ENCODE measurements at places on chromosomes 12 and 14.

DNA sequence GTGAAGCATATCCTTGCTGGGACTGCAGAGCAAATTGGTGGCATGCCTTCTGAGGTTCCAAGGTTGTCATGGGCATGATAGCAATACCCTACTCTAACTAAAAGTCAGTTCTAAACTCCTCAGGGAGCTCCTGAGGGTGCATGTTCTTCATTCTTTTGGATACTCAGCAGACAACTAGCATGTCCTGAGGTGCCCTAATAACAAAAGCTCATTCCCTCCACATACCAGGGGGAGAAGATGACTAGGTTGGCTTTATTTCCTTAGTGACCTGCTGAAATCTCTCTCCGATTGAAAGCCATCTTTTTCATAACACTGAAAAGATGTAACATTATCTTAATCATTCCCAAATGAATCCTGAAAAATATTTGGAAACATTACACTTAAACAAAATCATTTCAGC, 188.7 kb upstream of the IGF1 start:
- no peak for DNase-seq

GRCh38 chr14:58677001-58677400, 39.2 kb downstream of the DACT1 start:
- no peak for DNase-seq

GRCh38 chr12:5033883-5034282, 9.8 kb upstream of the KCNA5 start:
- DNase-seq: no peak

GRCh38 chr12:15092826-15093225, 120.0 kb downstream of the PDE6H start:
- DNase-seq: no peak

DNA sequence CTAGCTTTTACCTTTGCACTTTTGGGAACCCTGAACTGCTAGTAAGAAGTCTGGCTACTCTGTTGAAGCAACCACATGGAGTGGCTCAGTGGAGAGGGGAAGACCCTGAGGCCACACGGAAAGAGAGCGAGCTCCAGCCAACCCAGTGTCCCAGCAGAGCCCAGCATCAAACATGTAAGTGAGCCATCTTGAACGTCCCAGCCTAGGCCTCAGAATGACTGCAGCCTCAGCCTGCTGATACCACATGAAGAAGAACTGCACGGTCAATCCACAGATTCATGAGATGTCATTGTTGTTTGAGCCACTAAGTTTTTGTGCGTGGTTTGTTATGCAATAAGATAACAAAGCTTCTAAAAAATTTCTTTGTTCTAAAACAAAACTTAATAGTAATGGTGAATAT, 40.2 kb downstream of the TFCP2 start:
- no peak for DNase-seq

DNA sequence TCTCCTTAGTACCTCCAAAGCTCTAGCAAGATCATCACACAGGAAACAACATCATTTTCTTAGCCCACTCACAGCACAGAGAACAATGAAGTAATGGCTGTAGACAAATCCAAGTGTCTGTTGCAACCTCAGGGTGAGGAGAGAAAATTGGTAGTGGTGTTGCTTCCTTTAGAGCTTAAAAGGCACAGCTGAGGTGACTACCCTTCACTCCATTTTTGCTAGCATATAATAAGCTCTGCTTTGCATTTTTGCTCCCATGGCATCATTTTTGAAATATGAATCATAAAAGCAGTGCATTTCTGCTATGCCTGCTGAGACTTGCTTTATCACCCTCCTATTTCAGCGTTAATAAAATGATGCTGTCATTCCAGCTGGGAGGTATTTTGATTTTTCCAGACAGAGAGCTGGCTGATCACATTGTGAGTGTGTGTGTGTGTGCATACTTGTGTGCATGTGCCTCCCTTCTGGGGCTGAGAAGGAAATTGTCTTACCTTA, 18.5 kb upstream of the PCNX1 start:
- no peak for DNase-seq

DNA sequence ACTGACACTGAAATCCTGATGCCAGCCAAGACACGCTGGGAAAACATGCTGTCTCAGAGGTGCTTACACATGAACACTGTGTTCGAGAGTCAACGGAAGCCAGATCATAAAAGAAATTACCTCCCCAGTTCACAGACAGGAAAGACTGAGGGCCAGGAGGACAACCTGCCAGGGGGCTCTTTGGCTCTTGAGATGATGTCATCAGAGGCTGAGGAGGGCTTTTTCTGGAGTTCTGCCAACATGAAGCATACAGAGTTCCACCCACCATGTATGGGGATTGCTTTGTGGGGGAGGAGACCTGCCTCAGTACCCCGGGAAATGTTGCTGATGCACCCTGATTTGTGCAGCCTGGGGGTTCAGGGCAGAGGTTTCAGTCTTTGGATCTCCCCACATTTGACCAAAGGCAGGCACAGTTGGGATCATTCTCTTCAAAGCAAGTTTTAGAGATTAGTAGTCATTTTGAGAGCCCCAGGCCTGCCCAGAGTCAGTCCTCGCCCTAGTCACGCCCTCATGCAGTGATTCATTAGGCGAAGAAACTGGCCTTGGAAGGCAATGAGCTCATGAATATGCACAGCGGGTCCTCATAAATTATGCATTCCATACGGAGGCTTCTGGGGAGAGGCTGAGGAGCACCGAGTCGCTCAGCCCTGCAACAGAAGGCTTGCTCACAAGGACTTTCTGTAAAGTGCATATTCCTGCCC, 34.9 kb upstream of the EML1 start:
- DNase-seq: no peak

- no peak for DNase-seq
These were observed 130.5 kb upstream of the CRY1 start for GRCh38 chr12:107223821-107224220.

GRCh38 chr14:93173943-93174395, 10.7 kb downstream of the MOAP1 start:
- no peak for DNase-seq

Data from right kidney (tissue), 9 donors.